Right forelimb (tissue), 1 donor: ENCODE measurements at places on chromosomes 1 and 21.
A peak's percentile ranks its signal among the peaks of the same experiment; 100 is the strongest.

GRCh38 chr21:37200641-37201480, 66.3 kb downstream of the VPS26C start:
- no peak for DNase-seq

- no peak for DNase-seq
Measured at GRCh38 chr21:31710586-31710985, 21.3 kb downstream of the SCAF4 start.

DNA sequence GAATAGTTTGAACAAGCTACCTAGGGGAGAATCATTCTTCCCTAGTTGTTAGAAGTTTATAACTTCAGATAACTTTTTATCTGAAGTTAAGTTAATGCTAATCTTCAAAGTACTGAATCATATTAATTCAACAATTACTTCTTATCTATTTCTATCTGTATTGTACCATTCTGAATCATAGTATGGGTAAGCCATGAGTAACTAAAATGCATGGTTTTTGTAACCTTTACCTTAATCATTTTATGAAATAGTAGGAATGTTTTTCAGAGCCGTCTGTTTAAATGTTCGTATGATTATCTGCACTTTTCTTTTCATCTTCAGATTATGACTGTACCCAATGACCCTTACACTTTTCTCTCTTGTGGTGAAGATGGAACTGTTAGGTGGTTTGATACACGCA, 50.3 kb upstream of the MPC2 start:
- no peak for DNase-seq

- no peak for DNase-seq
Measured at GRCh38 chr1:171160211-171160610, 24.9 kb upstream of the FMO2 start.

DNA sequence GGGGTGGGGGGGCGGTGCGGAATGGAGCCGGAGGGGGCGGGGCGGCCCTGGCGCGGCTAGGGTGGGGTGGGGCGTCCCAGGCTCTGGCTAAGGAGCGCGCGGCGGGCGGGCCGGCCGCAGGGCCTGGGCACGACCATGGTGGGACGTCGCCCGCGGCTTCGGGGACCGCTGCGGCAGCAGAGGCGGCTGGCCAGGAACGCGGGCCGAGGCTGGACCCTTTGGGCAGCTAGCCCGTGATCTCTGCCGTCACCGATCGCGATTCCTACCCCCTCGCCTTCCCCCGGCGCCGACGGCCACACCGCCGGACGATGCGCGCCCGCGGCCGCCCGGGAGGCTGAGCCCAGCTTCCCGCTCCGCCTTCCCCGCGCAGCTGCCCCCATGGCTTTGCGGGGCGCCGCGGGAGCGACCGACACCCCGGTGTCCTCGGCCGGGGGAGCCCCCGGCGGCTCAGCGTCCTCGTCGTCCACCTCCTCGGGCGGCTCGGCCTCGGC, at the start of gene MAP3K21:
Gene MAP3K21 (plus strand): TSS at position 74 of the 491 bp plus-strand sequence. CDS start 305 bp downstream, at position 379.
- peak; percentile 48 for DNase-seq

DNA sequence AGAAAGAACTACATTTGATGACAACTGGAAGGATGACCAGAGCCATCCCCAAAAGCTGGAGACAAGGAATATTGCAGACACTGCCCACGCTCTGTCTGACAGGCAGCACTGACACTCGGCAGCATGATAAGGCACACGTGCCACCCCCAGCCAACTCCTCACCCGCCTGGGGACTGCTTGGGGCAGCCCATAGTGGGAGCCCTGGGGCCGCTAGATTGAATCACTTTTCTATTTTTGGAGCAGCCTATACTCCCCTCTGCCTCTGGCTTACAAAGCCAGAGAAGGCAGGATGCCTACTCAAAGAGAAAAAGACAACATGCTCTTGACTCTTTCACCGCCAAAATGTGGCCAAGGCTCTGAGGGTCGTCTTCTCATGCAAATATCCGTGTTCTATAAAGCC, 1.3 kb downstream of the SMG5 start:
- no peak for DNase-seq

DNA sequence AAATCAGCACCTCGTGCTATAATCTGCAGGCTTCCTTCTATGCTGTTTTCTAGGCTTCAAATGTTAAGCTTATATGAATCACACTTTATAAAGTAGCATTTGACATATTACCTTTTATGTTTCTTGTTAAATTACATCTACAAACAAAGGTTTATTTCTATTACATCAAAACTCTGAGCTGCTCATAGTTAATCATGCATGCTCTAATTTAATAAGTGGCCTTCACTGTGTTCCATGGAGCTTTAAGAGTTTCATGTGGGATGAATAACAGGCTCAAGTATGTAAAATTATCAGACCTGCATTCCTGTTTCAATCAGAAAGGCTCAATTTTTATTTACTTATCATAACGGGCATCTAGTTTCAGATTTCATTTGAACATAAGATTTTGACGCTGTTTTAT, 13.0 kb downstream of the SLC19A2 start:
- no peak for DNase-seq

DNA sequence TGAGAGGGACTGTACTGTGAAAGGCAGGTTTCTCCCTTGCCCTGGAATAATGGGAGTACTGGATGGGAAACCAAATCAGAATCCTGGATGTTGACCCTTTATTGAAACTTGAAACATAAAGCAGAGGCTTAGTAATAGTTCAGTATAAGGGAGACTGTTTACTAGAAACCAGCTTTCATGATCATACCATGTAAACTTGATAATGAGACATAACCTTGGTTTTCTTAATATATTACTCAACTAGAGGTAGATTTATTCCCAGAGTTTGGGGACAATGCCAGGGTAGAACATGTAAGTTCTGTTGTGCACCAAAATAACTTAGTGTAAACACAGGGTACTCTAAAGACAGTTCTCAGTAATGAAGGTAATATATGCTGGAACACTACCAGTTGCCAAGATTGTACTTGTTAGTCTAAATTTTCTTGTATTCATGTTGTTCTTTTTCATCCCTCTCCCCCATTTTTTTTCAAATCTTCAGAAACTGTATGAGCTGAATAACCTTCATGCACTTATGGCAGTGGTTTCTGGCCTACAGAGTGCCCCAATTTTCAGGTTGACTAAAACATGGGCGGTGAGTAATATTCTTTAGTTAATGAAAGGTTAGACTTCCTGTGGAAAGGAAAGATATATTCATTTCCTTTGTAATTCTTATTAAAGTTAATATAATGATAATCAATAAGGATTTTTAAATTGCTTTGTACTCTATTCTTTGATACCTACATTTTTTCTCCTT, 49.6 kb downstream of the ANGPTL1 start:
- DNase-seq = no peak

DNA sequence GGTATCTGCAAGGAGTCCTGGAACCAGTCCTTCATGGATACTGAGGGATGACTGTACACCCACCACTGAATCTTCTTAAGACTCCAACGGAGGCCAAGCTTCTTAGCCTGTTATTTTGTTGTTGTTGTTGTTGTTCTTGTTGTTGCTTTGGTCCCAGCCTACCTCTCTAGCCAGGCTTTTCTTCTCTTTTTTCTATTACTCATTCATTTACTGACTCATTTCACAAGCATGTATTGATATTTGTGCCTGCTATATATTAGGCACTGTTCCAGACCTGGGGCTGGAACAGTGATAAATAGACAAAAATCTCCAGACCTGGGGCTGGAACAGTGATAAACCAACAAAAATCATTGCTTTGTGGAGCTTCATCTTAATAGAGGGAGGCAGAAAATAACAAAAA, 20.4 kb downstream of the CENPF start:
- DNase-seq = no peak

GRCh38 chr1:112439592-112439991, 43.6 kb downstream of the CTTNBP2NL start:
- no peak for DNase-seq

DNA sequence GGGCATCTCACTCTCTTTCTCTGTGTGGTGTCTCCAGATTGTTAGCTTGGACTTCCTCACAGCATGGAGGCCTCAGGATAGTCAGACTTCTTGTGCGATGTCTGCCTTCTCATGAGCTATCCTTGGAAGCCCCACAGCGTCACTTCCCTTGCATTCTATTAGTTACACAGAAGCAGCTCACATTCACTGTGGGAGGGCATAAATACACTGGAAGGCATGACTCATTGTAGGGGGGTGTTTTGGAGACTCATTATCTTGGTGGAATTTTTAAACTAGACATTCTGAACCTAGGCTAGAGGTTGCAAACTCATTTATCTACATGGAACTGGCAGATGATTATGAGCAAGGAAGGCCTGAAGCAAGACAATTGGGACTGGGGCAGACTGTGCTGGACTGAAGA, 21.4 kb upstream of the FASLG start:
- DNase-seq = no peak

- no peak for DNase-seq
Measured at GRCh38 chr1:99680270-99680669, 34.4 kb downstream of the PALMD start.

- no peak for DNase-seq
Measured at GRCh38 chr1:209797978-209798639, 7.8 kb downstream of the IRF6 start.

DNA sequence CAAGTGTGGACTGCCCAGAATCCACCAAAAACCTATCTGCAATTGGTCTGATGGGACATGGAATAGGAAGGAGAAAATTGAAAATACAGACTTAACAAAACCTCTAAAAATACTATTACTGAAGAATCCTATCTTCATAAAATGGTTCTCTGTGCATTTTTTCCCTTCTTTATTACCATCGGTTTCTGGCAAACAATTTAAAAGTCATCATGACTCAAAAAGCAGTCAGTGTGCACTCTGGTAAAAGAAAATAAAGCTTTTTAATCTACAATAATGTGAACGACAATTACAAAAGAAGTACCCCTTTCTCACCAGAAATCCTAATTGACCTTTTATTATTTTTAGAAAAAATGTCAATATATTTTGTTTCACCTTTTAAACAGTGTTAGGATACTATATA, 186.3 kb downstream of the TPR start:
- no peak for DNase-seq

- DNase-seq = no peak
Measured at GRCh38 chr1:182716740-182717720, 32.6 kb upstream of the RGS8 start.

GRCh38 chr1:189607477-189608096, 870.1 kb downstream of the BRINP3 start:
- no peak for DNase-seq

GRCh38 chr1:90502696-90503095, 214.4 kb downstream of the BARHL2 start:
- DNase-seq = no peak

DNA sequence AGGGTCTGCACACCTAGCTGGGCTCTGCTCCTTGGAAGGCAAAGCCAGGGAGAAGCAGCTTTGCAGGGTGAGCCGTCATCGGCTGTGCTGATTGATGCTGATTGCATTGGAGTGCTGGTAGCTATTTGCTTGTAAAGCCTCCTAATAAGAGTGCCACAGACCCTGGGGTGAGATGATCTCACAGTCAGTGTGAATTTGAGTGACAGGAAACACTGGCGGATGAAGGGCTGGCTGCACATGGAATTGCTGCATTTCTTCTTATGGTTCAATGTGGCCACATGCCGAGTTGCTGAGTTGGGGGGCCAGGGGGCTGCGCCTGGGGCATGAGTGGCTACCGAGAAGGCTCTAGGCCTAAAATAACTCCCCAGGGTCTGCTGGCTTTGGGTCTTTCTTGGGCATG, 138.2 kb upstream of the CACNA1E start:
- DNase-seq = no peak

- no peak for DNase-seq
Measured at GRCh38 chr1:22398656-22399420, 52.8 kb upstream of the ZBTB40 start.

GRCh38 chr1:49294539-49294938, 517.8 kb upstream of the BEND5 start:
- no peak for DNase-seq

DNA sequence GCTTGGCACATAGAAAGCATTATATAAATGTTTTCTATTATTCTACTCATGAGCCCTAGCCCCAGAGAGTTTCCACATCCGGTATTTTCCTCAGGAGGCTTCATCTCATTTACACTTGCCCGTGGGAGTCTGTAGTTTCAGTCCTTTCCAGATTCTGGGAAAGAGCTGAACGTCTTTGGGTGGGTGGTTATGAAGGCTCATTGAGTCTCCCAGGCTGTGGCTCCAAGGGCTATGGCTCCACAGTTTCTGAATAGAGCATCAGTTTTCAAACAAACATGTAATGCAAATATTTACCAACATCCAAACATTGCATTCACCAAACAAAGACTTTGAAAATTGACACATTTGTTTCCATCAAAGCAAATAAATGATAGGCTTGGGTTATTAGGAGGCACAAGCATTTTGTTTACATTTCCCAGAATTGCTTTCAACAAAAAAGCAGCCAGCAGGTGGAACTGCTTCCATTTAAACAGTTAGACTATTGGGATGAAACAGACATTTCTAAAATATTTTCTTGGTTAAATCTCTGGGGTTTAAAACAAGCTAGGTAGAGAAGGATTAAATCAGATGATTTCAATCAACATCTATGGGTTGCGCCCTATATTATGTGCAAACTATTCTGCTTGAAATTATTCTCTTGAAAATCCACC, 1.3 kb upstream of the LEMD1 start:
- no peak for DNase-seq

- no peak for DNase-seq
Measured at GRCh38 chr1:53324728-53325297, 3.1 kb downstream of the LRP8 start.

GRCh38 chr1:53956308-53957168, 10.4 kb downstream of the LRRC42 start:
- no peak for DNase-seq

DNA sequence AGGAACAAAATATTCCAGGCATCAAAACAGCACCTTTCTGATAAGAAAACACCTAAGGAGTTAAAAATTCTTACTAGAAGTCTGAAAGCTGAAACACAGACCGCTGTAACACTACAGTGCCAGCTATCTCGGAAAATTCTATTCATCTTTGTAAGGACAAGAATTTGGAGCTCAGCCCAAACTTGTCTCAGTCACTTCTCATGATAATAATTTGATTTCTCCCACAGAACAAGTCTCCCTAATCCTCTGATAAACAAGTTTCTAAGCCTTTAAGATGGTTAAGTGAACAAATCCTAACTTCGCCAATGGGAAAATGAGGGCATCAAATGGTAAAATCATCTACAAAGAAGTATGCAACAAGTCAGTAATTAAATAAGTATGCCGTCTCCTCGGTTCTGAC, 59.9 kb downstream of the SIPA1L2 start:
- no peak for DNase-seq

DNA sequence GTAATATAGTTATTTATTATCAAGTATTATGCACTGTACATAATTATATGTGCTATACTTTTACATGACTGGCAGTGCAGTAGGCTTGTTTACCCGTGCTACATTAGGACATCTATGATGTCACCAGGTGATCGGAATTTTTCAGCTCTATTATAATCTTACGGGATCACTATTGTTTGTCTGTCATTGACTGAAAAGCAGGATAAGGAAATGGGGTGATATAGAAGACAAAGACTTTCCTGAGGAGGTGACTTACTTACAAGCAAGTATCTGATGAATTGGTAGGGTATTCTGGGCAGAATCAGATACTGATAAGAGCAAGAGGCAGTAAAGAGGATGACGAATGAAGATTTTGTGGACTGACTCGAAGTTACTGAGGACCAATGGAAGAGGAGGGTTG, 65.3 kb upstream of the CNN3 start:
- DNase-seq = no peak

GRCh38 chr1:229129301-229130027, 141.4 kb upstream of the RAB4A start:
- DNase-seq = no peak
